Activated T-helper 1 cell treated with anti-CD3 and anti-CD28 coated beads, Interleukin-12 subunit alpha, Interleukin-12 subunit beta, Interleukin-2, Interleukin-4 antibody, amounts not matched to agents 30 ng/mL and 10 ng/mL and 1 ng/mL, durations not matched to agents 14 hours and 24 hours and 36 hours (primary cell): ENCODE measurements at places on chromosomes 6 and 20. TPM values are rescaled to one million over a fixed set of nuclear protein-coding genes. Genes with fewer than 3 reads are reported as not detected.

DNA sequence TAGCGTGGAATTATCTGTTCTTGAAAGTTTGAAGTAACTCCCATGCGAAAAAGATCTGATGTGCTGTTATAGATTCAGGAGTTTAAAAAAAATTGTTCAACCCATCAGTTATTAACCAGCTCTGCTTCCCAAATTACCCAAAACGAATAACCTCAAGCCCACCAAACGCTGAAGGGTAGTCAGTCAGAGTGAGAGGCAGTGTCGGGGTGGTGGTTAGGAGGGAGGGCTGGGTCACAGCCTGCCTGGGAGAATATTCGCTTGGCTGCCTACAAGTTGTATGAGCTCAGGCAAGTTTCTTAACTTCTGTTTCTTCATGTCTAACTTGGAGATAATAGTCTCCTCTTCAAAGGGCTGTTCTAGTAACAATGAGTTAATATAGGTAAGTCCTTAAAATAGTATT is 114.6 kb downstream of the JPH2 start:
- DNase-seq: no peak

GRCh38 chr6:150717419-150717818 is 117.7 kb downstream of the PLEKHG1 start:
- DNase-seq: no peak

GRCh38 chr20:58149437-58150091 is 78.9 kb downstream of the ANKRD60 start:
- no peak for DNase-seq

- DNase-seq: no peak
Observed at GRCh38 chr6:101722471-101722870, 329.0 kb downstream of the GRIK2 start.

DNA sequence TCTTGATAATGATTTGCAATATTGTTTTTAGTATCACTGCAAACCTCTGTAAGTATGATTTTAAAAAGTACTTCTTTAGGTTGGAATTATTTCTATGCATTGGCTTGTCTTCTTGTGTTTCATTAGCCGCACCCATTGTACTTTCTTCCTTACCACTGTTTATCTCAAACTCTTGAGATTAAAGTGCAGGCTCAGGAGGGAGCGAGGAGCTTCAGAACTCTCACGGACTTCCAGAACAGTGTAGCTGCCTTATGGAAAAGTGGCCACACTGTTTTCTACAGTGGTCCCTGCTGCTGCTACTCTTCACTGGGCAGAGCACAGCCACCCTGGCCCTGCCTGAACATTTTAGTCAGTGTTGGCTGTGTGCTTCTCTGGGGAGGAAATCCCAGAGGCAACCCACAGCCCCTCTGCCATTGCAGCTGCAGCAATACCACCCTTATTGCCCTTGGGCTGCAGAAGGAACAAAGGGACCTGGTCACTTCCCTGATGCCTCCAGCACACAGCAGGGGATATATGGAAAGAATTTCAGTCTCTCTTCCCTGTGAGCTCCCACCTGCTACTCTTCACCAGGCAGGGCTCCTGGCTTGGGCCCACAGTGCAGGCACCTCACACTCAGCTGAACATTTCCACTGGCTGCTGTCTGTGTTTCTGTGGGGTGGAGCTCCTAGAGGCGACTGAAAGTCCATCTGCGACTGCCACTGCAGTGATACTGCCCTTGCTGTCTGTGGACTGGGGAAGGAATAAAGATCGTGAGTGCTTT is 91.7 kb upstream of the MAP3K4 start:
- no peak for DNase-seq

CST2 gene
- not detected in 2 replicates for total RNA-seq

DNA sequence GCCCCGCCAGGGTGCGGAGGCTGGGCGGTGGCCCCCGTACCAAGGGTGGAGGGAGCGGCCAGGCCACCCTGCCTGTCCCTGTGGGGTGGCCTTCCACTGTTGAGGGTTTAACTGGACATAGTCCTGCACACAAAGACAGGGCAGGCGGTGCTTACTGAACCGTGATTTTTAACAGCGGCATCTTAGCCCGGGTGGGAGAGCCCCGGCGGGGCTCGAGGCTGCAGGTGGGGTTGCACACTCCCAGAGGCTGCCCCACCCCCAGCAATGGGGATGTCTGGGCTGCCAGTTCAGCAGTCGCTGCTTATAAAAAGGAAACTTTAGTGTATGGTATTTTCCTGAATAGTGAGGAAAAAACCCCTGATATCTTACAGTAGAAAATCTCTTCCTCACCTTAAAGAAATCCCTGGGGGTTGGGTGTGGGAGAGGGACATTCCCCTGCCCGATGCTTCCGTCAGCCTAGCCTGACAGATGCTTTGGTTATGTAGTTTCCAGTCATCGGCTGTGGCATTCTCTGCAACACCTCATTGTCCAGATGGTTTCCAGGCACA is 79.4 kb downstream of the IRF4 start:
- DNase-seq: no peak

DNA sequence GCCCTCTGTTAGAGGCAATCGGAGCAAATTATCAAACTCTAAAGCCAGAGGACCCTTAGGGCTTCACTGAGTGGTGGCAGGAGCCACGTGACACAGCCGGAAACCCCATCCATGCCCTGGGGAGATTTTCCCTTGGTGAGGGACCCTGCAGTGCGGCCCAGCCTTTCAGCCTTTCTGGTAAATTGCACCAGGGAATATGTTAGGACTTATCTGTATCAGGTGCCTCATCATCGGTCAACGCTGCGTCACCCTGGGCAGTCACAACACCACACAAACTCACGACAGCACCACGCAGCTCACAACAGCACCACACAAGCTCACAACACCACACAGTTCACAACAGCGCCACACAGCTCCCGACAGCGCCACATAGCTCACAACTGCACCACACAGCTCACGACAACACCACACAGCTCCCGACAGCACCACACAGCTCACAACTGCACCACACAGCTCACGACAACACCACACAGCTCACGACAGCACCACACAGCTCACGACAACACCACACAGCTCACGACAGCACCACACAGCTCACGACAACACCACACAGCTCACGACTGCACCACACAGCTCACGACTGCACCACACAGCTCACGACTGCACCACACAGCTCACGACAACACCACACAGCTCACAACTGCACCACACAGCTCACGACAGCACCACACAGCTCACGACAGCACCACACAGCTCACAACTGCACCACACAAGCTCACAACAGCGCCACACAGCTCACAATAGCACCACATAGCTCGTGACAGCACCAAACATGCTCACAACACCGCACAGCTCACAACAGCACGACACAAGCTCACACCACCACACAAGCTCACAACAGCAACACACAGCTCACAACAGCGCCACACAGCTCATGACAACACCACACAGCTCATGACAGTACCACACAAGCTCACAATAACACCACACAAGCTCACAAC is 199.0 kb downstream of the DLL1 start:
- no peak for DNase-seq

THBS2 gene
- not detected in 2 replicates for total RNA-seq

- no peak for DNase-seq
Observed at GRCh38 chr6:42226645-42227143, 9.0 kb upstream of the MRPS10 start.

PRR18 gene
- not detected in 2 replicates for total RNA-seq

DNA sequence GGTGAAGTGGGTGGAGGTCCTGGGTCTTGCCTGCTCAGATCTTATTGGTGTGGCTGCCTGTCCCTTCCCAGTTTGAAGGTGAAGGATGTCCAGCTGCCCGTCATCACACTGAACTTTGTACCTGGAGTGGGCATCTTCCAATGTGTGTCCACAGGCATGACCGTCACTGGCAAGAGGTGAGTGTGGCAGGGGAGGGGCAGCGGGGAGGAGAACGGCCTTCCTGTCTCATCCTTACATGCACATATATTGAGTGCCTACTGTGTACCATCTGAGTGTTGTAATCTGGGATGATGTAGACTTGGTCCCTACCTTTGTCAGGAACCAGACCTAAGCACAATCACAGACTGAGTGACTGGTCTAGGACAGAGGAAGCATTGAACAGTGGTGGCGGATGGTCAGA is 2.7 kb downstream of the BPIFB6 start:
- DNase-seq: no peak

GRCh38 chr6:77463308-77463860 is at the start of gene HTR1B:
Gene HTR1B (minus strand): TSS chr6:77463491. CDS start chr6:77463403, 88 bp downstream.
- DNase-seq: no peak

RPRD1B gene
- total RNA-seq: 48.8 and 49.7 TPM in 2 replicates

DNA sequence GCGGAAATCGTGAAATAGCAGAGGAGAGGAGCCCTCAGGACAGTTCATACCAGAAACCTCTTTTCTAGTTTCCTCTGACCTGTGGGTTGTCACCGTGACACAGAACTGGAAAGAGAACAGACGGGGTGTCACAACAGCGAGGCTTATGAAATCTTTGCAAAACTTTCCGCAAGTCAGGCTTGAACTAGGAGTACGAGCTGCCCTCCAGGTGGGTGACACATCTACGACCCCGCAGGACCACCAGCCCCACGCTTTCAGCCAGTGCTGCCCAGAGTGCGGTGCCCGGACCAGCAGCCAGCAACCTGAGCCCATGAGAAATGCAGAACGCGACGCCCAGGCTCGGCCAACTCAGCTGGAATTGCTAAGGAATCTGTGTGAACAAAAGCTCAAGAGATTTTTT is 30.8 kb downstream of the WRNIP1 start:
- no peak for DNase-seq

DNA sequence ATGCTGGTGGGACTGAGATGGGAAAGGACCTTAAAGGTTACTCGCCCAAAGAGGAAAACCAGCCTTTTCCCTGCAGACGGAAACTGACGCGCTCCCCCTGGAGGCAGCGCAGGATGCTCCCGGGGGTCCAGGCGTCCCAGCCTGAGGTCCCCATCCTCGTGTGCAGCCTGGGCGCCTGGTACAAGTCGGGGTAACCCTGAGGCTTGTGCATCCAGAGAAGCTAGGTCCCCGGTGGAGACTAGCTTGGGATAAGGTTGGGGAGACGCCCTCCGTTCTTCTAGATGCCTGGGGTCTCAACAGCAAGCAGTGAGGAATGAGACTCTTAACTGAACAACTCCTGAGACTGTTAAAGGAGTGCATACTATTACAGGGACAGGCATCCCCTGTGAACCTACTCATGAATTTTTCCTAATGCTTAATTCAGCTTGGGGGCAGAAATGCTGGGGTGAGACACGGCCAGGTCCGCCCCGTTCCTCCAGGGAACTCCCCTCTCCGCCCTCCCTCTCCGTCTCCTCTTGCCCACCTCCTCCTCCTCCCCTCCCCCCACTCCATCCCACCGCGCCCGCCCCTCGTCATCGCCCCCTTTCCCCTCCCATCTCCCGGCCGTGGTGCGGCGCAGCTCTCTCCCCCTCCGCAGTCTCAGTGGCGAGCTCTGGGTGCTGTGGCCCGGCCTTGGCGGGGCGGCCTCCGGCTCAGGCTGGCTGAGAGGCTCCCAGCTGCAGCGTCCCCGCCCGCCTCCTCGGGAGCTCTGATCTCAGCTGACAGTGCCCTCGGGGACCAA is at the start of gene PRSS35:
PRSS35 (plus strand) TSS at position 634 of the 781 bp plus-strand sequence. CDS start 10,908 bp downstream, outside the sequence.
- no peak for DNase-seq

DNA sequence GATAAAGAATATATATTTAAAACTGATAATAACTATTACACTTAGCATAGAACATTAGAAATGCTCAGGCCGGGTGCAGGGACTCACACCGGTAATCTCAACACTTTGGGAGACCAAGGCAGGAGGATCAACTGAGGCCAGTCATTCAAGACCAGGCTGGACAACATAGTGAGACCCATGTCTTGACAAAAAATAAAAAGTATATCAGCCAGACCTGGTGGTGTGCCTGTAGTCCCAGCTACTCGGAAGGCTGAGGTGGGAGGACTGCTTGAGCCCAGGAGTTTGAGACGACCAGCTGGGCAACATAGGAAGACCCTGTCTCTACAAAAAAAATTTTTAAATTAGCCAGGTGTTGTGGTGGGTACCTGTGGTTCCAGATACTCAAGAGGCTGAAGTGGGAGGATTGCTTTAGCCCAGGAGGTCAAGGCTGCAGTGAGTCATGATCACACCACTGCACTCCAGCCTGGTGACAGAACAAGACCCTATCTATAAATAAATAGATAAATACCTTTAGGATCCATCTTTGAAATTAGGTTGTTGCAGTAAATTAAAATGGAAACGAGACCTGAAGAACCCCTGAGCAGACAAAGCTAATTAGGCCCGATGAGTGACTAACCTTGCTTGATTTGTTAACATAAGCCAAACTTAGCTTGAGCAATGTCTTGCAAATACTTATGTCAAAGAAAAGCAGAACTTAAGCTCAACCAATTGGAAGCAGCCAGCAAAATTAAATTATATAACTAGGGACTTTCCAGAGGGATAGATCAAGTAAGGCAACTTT is 75.8 kb upstream of the E2F3 start:
- DNase-seq: no peak

HLA-DQA2 gene
- 1.8 and 2.7 TPM in 2 replicates for total RNA-seq

- DNase-seq: no peak
Observed at GRCh38 chr6:148250975-148251685, 91.5 kb upstream of the SASH1 start.

DNA sequence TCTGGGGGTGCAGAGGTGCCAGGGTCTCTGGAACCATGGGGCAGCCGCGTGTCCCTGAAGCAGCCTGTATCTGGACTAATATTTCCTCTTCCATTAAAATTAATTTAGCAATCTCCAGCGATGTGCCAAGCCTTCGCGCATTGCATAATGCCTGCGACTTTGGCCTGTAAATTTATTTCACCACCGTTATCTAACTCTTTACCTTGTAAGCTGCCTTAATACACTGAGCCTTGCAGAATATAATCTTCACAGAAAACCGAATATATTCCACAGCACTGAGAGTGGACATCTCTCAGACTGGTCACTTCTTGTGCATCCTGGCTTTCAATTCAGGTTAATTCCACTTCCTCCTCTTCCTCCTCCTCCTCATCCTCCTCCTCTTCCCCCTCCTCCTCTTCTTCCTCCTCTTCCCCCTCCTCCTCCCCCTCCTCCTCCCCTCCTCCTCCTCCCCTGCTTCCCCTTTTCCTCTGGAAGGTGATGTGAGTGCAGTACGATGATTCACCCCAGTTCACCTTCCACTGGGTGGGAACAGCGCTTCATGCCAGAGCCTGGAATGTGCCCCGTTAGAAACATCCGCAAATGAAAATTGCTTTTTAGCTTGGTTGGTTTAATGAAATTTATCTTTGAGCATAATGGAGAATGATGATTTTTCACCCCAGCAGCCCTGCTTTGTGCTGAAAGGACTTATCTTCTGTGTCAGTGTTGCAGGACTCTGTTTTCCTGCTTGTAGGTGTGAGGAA is 101.4 kb downstream of the CDH4 start:
- DNase-seq: no peak

CASS4 gene
- total RNA-seq: 6.7 and 7.8 TPM in 2 replicates

DNA sequence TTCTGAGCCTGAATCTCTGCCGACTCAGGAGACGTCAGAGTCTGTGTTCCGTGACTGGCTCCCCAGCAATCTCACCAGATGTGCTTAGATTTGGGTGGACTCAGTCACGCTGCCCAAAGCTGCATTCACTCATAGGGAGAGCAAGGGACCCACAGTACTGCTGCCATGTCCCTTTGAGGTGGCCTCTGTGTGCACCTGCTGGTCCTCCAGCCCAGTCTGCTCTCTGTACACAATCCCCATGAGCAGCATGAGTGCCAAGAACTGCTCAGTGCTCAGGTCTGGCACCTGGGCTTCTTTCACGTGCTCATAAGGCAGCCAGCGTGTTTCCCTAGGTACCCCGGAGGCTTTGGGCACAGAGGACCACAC is 44.2 kb upstream of the TIAM2 start:
- DNase-seq: no peak
